GM03348 (cell line): ENCODE measurements at places on chromosomes 1 and 21.
A peak's percentile ranks its signal among the peaks of the same experiment; 100 is the strongest.

GRCh38 chr1:36300526-36300925 lies 5.6 kb upstream of the SH3D21 start:
- DNase-seq, result no peak

DNA sequence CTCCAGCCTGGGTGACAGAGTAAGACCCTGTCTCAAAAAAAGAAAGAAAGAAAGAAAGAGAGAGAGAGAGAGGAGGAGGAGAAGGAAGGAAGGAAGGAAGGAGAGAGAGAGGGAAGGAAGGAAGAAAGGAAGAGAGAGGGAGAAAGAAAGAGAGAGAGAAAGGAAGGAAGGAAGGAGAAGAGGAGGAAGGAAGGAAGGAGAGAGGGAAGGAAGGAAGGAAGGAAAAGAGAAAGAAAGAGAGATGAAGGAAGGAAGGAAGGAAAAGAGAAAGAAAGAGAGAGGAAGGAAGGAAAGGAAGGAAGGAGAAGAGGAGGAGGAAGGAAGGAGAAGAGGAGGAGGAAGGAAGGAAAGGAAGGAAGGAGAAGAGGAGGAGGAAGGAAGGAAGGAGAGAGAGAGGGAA lies 82.2 kb upstream of the ATP1B1 start:
- no peak for DNase-seq

GRCh38 chr21:37219761-37220432 lies 47.2 kb downstream of the VPS26C start:
- no peak for DNase-seq

DNA sequence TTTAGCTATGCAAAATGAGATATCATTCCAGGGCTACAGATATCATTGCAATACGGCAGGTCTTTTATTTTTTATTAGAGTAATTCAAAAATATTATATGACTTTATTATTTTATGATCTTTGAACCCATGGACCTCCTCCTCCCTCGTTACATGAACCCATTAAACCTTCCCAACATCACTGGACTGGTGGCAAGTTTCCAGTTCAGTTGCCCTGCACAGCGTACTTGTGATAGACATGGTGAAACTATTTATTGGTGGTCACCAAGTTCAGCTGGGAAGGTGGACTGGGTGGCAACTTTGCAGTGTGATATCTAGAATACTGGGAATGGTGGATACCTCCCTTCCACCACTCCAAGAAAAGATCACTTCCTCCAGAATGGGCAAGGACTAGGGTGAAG lies 52.5 kb downstream of the SLC30A10 start:
- DNase-seq, result no peak

DNA sequence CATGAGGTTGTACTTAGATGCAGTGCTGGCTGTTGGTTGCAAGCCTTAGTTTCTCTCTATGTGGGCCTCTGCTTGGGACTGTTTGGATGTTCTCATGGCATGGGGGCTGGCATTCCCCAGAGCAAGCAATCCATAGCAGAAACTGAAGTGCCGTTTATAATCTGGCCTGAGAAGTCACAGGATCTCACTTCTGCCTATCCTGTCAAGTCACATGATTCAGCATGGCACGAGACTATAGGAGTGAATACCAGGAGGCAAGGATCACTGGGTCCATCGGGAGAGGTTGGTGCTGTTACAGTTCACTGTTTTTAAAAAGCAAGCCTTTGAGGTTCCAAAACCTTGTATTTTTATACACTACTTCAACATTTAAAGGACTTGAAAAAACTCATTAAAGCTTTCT lies 16.7 kb downstream of the COLGALT2 start:
- DNase-seq, result no peak

GRCh38 chr1:193584731-193585239 lies 398.4 kb upstream of the B3GALT2 start:
- DNase-seq, result no peak

- DNase-seq, result no peak
These were observed 79.0 kb downstream of the RASAL2 start for GRCh38 chr1:178172939-178173338.

DNA sequence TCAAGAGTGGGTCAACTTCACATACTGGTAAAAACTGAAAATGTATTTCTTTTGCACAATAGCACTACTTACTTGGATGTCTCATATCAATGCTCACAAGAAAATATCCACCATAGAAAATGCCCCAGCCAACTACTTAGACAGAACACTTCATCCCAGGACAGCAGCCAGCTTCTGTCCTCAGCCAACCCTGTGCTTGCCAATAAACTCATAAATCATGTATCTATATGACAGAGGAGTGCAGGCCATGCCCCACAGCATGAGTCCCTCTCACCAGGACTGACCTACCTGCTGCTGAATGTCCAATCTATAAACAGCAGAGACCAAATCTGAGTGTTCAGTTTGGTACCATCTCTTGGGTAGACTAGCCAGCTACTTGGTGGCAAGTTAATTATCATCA lies 179.3 kb downstream of the OMA1 start:
- DNase-seq, result no peak

- peak; percentile 24 for DNase-seq
These were observed 407 bp downstream of the IGSF3 start for GRCh38 chr1:116667078-116667574.

GRCh38 chr21:17523007-17523451 lies 10.2 kb downstream of the CXADR start:
- no peak for DNase-seq
